ENCODE measurements at places on chromosomes 1 and 21.
A peak's percentile ranks its signal among the peaks of the same experiment; 100 is the strongest.

- DNase-seq = no peak
These were observed 46.5 kb upstream of the LRRC52 start for GRCh38 chr1:165497069-165498013.

DNA sequence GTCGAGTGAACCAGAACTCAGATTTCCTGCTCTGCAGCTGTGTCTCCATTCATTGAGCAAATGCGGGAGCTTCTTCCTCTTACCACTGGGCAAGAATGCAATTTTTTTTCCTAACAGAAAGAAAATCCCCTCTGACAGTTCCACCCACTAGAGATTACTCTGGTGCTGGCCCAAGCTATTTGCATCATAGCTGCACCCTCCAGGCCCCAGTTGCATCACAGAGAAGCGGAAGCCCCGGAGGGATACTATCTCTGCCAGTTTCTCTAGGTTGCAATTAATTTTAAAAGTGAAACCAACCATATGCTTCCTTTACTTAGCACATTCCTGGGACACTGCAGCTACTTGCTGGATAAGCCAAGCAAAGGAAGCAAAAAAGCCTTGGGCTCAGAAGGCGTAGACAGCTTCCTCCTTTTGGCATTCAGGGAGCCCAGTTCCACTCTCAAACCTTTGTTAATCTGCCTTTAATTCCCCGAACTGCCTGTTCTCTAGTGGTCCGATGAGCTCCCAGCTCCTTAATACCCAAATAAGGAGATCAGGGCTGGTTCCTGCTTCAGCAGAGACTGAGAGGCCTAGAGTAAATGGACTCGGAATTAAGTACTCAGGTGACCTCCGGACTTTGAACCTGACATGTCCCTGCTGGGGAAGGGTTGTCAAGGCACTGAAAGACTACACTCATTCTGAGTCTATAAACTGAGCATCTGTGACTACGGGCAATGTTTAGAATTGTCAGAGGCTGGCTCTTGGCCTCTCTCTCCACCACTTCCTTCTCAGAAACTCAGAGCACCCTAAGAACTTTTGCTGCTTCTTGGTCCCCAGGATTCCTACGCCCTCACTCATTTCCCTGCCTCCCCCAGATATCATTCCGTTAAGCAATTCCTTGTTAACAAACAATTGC lies 72.5 kb upstream of the TNFSF18 start:
- DNase-seq = no peak

DNA sequence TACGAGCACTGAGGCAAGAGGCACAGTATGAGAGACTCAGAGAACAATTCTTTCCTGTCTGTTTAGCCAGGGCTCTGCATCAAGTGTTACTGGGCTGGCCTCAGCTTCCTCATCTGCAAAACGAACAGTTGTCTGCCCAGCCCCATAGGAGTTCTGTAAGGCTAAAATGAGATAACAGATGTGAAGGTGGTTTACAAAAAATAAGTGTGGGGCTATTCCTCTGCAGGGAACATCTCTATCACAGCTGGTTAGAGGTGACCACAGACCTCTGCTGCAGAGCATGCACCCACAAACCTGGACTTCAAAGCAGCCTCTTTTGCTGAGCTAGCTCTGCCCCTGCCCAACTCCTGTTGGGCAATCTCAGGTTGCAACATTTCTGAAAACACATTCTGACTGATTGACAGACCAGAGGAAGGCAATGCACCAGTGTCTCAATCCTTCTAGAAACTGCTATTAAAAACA lies 10.5 kb upstream of the OLIG1 start:
- DNase-seq = peak; percentile 1

DNA sequence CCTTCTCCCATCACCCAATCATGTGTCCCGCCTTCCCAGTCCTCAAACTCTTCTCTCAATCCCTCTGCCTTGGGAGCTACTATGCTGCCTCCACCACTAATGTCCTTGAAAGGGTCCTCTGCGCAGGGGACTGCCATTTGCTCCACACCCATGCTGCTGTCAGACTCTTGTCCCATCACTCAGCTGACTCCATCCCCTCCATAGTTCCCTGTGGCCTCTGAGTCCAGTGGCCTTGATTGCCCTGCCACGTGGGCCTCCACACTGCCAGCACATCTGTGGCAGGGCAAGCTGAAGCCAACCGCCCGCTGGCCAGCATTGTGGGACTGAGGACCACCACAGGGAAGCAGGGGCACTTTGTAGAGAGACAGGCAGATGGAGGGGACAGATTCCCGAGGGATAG lies 1.3 kb upstream of the TNNT2 start:
- DNase-seq = no peak

DNA sequence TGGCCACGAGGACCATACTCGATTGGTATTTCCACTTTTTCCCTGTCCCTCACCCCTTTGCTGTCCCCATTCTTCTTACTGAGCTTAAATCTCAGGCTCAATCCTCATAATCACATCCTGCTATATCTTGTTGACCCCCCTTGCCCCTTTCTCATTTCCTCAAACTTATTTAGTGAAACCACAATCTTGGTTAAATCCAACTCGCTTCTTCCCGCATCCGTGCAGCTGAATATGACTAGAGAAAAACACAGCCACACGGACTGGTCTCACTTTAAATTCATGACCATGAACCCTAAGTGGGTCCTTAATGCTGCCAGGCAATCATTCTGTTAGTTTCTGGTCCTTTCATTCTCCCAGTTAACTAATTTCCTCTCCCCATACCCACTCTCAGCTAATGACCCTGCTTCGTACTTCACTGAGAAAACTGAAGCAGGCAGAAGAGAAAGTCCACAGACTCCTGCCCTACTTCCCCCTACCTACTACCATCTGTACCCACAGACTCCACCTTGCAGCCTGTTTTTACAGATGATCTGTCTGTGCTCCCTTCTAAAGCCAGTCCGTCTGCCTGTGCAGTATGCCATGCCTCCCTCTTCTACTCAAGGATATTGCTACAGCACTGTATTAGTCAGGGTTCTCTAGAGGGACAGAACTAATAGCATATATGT lies 96.8 kb upstream of the LMO4 start:
- no peak for DNase-seq

DNA sequence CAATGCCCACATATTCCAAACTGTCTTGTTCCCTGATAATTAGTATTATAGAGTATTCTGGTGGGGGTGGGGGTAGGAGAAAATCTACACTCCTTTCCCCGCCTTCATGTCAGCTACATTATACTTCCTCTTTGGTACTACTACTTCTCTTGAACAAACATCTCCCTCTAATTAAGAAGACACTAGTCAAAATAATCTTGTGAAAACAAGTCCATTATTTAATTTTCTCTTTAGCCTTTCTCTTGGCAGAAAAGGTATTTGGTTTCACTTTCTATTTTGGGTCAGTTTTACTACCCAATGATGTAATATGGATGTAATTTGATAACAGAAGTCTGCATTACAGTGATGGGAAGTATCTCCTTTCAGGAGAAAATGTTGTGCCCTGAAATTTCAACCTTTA lies 22.5 kb downstream of the NTMT2 start:
- DNase-seq = no peak

DNA sequence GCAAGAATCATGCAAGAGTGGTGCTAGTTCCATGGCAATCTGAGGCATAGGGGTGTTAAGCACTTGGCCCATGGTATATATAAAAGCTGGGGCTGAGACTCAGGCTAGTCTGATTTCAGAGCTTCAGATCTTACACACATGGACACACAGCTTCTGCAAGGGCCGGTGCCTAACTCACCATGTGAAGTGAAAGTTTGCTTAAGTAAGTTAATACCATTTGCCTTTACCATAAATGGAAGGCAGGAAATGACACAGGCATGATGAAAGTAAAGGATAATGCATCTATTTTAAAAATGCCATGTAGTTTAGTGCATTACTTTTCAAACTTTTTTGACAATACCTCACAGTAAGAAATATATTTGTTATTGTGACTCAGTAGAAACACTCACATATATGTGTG lies 122.6 kb downstream of the KCNJ6 start:
- DNase-seq = no peak

- no peak for DNase-seq
These were observed 76.7 kb upstream of the ZNF326 start for GRCh38 chr1:89918127-89918793.

GRCh38 chr1:153882296-153882912 lies 40.4 kb downstream of the GATAD2B start:
- no peak for DNase-seq

GRCh38 chr1:93148001-93148400 lies 32.2 kb downstream of the TMED5 start:
- DNase-seq = no peak

DNA sequence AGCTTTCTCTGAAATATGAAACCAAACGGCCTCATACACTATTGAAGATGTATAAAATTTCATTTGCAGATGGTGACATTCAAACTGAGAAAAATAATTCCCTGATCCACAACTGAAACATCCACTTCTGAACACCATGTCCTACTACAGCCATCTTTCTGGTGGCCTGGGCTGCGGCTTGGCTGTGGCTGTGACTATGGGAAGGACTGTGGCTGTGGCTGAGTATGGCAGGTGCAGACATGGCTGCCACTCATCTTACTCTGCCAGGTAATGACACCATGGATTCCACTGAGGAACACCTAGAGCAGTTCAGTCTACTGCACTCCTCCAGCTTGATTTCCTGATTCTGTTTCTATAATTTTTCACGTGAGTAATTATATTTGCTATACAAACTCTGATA lies at the start of gene KRTAP20-4:
KRTAP20-4 (plus strand) TSS at position 106 of the 400 bp plus-strand sequence.
- no peak for DNase-seq

- DNase-seq = peak; percentile 43
These were observed 157.2 kb downstream of the PLA2G4A start for GRCh38 chr1:186985889-186986491.

DNA sequence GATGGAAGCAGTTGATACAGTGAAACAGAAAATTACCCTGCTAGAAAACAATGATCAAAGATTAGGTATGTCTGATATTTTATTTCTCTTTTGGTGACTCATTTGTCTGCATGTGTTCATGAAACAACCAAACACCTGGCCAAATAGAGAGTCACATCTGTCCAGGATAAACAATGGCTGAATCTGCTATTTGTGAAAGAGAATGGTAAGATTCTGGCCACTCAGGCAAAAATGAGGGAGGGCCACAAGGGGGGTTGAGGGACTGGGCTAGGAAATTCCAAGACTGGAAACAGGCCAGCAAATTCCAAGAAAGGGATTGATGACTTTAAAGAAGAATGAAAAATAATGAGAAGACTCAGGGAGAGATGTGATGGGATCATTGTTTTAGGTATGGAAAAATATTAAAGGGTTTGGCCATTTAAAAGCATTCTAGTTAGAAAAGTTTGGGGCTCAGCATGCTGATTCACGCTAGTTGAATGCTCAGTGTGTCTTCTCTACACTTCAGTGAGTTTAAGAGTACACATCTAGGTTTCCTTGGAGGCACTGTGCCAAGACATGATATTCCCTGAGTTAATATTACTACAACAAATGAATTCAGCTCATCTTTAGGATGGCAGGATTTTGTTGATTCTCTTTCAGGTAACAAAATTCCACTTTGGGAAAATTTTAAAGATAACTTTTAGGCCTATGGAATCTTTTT lies 44.9 kb downstream of the TRAF5 start:
- DNase-seq = no peak

GRCh38 chr21:45140346-45140940 lies 66.1 kb downstream of the ADARB1 start:
- DNase-seq = peak; percentile 69

DNA sequence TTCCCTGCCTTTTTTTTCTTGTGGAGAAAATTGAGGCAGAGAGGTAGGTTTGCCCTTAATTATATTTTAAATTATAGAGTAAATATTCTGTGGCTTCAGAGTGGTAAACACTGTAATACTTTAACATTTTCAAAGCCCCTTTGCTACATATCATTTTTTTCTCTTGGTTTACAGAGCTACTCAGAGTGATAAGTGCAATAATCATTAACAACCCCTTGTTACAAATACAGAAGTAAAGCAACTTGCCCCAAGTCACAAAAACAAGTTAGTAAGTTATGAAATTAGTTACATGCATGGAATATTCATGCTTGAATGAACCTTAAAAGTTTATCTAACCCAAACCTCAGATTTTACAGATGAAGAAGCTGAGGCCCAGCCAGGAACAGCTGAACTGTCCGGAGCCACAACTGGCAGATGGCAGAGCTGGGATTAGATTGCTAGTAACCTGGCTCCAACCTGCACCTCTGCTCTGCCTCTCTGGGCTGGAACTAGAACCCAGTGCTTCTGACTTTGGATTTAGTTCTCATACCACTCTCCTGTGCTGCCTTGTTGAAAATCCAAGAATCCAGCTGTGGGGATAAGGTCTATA lies 48.7 kb downstream of the TNN start:
- DNase-seq = no peak

GRCh38 chr1:210252621-210253051 lies 20.0 kb downstream of the SERTAD4 start:
- no peak for DNase-seq

GRCh38 chr1:7398982-7399381 lies 372.1 kb upstream of the VAMP3 start:
- DNase-seq = no peak

DNA sequence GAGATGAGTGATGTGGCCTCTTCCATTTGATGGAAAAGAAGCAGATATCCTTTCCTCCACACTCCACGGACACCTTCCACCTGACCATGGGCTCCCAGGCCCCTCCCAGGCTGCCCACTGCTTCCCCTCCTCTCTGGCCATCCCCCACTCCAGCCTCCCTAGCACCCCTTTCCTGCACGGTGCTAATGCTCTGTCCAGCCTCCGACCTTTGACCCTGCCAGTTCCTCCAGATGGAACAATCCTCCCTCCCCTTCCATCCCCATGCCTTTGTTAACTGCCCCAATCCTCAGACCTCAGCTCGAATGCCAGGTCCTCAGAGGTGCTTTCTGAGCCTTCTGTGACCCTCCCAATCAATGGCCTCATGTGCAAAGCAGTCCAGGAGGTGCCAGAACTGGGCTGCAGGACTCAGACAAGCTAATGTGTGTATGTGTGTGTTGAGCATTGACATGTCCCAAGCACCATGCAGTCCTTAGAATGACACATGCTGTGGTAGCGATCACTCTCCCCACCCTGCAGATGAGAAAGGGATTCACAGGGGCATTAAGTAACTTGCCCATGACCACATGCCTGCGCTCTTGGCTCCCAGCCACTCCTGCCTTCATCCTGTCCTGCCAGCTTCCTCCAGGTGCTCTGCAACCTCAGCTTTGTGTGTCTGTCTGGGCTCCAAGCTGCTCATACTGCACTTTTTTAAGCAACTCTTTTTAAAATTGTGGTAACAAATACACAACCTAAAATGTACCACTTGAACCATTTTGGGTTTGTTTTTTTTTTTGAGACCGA lies 63.5 kb upstream of the EDN2 start:
- no peak for DNase-seq

DNA sequence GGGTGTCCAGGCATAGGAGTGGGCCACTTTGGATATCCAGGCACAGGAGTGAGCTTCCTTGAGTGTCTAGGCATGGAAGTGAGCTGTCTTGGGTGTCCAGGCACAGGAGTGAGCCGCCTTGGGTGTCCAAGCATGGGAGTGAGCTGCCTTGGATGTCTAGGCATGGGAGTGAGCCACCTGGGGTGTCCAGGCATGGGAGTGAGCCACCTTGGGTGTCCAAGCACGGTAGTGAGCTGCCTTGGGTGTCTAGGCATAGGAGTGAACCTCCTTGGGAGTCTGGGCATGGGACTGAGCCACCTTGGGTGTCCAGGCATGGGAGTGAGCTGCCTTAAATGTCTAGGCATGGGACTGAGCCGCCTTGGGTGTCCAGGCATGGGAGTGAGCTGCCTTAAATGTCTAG lies 146.3 kb downstream of the C1orf94 start:
- no peak for DNase-seq

GRCh38 chr1:2303016-2303775 lies 75.1 kb downstream of the SKI start:
- DNase-seq = no peak

Data from CD4-positive, alpha-beta T cell treated with Interleukin-2 at 100 ng/mL for 4 hours (primary cell).